ENCODE measurements at places on chromosomes 6 and 20.

- no peak for DNase-seq
These were observed 8.5 kb upstream of the BTN1A1 start for GRCh38 chr6:26491604-26492003.

DNA sequence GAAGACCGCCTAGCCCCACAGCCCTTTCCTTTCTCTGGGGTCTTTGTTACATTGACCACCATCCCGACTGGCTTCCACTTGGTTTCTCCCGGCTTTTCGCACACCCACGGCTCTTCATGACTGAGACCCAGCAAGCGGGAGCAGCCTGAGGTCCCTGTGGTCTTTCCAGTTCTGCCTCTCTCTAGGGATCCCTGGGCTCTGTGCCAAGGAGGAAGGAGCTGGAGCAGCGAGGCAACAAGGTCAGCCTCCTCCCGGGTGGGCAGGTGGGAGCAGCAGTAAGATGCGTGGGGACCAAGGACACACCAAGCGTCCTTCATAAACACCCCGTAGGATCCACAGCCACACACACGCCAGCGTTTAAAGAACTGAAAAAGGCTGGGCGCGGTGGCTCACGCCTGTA lies 29.6 kb upstream of the MRGBP start:
- no peak for DNase-seq

DNA sequence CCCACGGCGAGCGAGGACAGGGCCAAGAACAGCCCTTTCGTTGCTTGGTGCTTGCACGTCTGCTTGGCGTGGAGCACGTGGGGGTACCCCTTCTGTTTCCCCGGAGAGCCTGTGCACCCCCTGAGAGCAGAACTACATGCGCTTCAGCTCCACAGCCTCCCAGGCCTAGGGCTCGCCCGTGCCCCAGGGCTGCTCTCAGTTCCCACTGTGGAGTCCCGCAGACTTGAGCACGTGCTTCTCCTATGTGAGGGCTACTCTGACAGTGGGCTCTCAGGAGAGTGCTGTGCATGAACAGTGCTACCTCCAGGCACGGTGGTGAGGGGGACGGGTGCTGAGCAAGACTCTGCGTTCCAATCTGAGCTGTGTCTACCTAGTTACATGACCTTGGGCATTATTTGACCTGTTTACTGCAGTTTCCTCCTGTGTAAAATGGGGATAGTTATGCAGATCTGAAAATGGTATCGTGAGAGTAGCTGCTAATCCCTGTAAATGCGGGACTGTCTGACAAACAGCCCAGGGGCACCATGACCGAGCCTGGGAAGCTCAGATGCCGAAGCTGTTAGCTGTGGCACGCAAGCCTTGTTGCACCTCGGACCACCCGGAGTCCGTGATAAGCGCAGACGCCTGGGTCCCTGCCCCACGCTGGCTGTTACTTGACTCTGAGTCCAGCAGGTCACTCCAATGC lies 82.4 kb downstream of the IRF4 start:
- no peak for DNase-seq

- no peak for DNase-seq
These were observed 50.2 kb downstream of the ARHGAP18 start for GRCh38 chr6:129659590-129660345.

- no peak for DNase-seq
These were observed 3.6 kb downstream of the BEND6 start for GRCh38 chr6:56958481-56958880.

DNA sequence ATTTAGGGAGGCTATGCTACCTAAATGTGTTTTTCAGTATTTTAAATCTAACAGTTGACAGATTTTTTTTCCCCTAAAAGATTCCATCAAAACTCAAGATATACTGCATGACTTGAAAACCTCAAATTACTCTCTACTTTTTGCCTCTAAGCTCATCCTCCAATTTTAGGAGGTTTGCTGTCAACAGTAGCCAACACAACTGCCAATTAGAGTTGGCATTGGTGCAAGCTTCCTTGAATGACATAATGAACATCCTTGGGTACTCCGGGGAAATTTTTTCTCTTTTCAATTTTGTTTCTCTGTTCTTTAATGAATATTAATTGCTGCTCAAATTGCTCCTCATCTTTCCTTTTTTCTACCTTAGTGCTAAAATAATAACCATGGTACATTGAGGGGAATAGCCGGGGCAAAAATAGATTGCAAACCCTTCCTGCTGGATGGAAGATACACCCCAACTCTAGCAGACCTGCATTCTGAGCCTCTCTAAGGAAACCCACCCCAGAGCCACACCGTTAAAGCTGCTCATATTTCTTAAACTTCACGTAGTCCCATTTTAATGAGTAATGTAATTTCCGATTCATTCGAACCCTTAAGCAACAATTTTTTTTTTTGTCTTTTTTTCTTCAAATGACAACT lies 34.3 kb downstream of the SLC22A23 start:
- DNase-seq: no peak

GRCh38 chr6:34393966-34394305 lies 1.5 kb upstream of the NUDT3 start:
- no peak for DNase-seq

DNA sequence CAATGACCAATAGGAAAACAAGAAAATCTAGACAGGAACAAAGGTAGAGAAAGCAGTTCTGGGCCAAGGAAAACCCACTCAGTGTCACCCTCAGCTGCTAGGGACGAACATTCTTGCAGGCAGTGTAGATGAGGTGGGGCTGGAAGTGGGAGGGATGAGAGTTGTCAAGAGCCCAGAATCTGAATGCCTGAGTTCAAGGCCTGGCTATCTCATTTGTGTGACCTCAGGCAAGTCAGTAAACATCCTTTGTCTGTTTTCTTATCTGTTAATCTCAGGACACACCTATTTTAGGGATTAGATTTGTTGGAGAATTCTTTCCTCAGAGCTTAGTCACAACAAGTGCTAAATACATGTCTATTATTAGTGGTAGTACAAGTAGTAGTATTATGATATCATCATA lies 50.9 kb upstream of the KIF16B start:
- no peak for DNase-seq

- no peak for DNase-seq
These were observed 17.3 kb downstream of the TOX2 start for GRCh38 chr20:43931976-43932375.

DNA sequence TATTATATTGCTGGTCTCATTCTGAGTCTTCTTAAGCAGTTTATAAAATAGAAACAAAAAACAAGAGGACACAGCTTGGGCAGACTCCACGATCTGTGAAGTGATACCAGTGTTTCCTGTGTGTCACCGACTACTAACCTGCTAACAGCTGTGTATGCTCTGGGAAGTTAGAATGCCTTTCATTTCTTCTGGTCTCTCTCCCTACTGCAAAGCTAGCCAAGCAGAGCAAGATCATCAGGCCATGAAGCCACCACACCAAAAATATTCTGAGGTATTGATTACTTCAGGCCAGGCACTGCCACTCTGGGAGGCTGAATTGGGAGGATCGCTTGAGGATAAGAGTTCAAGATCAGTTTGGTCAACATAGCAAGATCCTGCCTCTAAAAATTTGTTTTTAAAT lies 46.9 kb upstream of the SMIM29 start:
- no peak for DNase-seq

DNA sequence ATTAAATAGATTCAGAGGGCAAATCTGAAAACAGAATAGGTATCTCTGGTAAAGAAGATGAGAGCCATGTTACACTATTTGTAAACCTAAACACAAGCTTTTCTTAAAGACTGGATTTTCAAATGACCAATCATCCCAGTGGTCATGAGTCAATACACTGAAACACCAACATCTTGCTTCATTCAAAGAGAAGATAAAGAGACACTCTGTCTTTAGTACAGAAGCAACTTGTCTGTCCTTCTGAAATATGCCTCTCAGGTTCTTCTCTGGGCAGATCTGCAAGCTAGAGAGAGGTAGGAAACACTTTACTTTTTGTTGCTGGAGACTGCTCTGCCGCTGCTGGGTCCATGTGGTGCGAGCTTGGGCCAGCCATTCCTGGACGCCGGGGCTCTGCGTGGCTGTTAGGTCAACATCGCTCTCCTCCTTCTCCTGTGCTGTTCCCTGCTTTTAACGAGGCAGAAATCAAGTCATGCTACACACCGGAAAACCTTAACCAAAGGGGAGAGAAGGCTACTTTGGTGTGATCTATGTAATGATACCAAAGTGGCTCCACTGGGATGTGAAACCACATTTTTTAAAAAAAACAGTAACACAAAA lies 368.2 kb downstream of the SYNE1 start:
- no peak for DNase-seq

DNA sequence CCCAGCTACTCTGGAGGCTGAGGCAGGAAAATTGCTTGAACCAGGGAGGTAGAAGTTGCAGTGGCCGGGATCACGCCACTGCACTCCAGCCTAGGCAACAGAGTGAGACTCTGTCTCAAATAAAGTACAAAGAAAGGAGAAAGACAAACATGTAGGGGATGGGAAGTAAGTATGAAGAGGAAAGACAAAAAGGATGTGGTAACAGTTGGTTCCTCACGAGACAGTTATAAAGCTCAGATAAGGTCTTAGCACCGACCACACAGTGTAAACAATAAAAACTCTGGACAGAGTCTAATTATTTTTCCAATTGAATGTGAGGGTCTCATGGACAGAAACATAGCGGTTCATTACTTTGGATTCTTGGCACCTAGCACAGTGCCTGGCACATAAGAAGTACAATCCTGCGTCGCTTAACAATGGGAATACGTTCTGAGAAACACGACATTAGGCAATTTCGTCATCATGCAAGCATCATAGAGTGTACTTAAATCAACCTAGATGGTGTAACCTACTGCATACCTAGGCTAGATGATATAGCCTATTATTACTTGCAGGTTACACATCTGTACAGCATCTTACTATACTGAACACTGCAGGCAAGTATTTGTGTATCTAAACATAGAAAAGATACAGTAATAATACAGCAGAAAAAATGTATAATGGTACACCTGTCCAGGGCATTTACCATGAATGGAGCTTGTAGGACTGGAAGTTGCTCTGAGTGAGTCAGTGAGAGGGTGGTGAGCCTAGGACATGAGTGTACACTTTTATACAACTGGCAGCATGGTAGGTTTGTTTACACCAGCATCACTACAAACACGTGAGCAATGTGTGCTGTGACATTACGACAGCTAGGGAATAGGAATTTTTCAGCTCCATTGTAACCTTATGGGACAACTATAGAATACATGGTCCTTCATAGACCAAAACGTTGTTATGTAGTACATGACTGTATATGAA lies 38.2 kb downstream of the MBOAT1 start:
- DNase-seq: no peak

DNA sequence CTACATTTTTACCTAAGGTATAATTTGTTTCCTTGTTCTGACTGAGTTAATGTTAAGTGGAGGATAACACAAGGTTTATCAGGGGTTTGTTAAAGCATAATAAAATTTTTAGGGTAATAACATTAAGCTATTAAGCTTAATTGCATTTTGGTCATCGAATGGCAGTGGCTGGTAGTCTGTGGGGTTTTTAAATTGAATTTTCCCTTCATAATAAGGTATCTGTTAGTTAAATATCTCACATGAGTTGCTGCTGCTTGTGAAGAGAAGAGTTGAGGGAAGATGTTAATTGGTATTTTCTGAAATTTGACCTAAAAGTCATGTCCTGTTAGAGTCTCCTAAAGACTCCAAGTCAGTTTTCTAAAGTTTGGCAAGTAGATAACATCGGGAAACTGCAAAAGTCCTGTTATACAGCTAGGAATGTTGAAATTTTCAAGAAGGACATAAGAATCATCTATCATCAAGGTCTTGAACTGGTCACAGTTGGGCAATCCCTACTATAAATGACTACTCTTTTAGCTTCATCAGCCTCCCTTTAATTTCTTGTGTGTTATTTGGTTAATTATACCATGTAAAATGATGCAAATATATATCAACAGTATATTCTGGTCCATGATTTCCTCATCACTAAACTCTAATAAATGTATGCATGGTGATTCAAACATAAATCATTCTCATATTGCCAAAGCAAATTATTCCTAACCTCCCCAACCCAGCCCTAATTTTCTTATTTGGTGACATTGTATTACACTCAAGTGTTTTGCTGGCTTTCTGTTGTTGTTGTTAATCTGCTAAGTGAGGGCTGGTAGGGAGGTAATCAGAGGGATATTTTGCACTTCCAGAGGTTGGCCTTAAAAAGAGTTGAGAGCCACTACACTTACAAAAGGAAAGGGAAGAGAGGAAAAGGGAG lies 64.0 kb downstream of the MAP3K5 start:
- no peak for DNase-seq

GRCh38 chr20:63484651-63485403 lies 12.4 kb upstream of the KCNQ2 start:
- DNase-seq: no peak

GRCh38 chr20:17732907-17733521 lies 33.2 kb downstream of the BANF2 start:
- no peak for DNase-seq

- no peak for DNase-seq
These were observed 371.6 kb downstream of the BCKDHB start for GRCh38 chr6:80478030-80478429.

DNA sequence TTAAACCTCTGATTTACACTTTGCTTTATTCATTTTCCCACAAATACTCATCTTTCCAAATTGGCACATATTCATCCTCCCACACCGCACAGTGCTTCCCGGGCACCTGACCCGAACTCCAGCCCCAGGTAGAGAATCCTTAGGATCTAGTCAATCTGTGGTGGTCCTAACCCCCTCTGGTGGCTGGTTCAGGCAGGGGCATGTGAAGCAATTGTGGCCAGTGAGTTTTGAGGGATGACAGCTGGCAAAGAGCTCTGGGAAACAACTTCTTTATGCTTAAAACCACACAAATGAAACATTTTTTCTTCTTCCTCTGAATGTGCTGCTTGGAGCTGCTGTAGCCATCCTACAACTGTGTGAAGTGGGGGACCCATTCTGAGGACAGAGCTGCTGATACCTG lies 54.7 kb downstream of the ELOVL5 start:
- no peak for DNase-seq

- no peak for DNase-seq
These were observed 23.5 kb downstream of the EIF2S2 start for GRCh38 chr20:34088305-34089174.

- no peak for DNase-seq
These were observed 18.4 kb downstream of the STX16 start for GRCh38 chr20:58669287-58670006.

DNA sequence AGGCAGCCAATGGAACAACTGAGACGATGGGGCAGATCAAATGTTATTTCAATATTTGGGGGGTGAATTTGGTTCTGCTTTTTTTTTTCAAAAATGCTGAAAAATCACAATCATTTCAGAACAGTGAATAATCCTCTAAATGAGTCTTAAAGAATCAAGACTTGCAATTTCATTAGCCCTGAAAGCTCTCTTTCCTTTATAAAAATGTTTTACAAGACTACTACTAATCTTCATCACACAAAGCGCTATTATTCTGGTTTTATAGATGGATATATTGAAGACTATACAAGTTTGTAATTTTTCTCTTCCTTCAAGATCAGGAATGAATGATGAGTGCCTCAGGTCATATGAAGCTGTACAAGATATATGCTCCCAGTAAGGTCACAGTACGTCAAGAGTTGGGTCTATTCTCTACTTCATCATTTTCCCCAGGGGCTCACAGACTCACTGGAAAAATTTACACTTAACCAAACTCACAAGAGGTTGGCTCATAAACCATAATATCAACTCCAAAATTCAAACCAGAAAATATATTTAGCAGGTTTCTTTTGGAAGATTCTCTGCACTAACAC lies 19.5 kb downstream of the RNF24 start:
- no peak for DNase-seq
